CD4-positive, alpha-beta T cell (primary cell): ENCODE measurements at places on chromosomes 13 and 19.

DNA sequence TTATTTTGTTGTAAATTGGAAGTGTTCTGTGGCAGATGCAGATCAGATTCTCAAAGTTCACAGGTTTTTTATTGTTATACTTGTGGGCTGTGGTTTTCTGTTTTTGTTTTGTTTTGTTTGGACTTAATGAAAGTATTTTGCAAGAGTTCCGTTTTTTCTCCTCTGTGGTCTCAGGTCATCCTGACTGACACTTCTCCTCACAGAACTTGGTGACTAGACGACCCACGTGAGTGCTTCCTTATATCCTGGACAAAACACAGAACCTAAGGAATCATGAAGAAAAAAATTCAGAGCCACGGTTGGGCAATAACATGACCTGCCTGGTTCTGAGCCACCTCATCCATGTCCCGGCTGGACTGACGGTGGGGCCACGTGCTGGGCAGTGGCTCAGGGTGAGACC lies 2.5 kb upstream of the RFPL4AL1 start:
- DNase-seq: peak; percentile 24

DNA sequence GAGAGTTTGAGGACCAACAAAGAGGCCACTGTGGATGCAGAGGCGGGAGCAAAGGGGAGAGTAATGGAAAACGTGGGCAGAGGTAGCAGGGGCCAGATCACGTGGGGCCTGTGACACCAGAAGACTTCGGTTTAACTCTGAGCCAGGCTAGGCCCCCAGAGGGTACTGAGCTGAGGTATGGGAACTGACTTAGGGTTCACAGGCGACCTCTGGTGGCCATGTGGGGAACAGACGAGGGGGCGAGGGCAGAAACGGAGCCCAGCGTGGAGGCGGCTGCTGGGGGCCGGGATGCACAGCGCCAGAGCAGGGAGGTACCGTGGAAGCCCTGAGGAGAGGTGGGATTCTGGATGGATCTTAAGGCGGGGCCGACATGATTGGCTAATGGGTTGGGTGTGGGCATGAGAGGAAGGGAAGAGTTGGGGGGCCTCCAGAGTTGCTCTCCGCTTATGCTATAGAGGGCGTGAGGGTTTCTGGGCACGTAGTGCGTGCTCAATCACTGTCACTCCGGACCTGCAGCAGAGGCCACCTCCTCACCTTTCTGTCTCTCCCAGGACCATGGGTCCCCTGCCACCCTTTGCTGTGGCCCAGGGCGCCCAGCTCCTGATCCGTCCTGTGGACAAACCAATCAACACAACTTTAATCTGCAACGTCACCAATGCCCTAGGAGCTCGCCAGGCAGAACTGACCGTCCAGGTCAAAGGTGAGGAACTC lies 13.7 kb downstream of the PVR start:
- DNase-seq: peak; percentile 77

GRCh38 chr13:21139374-21139773 lies 37.0 kb downstream of the SKA3 start:
- DNase-seq: no peak

DNA sequence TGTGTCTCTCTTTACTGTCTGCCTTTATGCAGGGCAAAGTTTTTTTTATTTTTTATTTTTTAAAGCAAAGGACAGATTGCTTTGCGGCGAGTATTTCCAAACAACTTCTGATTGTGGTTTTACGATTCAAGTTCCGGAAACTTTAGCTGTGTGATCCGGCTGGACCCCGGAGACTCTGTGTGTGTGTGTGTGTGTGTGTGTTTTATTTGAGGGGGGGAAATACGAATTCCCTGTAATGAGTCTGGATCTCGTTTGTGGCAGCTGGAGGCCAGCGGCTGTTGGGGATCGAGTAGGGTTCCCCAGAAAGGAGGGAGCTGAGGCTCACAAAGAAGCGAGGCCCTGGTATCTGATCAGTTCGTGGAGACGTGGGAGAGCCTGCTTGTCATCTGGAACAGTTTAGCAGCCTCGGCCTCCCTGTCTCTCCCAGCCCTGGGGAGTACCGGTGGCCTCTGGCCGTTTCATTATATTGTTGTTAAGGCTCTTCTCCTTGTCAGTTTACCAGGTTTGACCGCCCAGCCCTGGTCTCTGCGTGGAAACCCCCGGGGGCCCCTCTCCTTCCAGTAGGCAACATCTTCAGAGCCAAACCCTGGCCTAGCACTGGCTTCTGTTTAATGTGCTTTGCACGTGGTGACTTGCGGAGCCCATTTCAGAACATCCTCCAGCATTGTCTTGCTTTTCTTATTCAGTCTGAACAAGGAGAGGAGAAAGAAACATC lies 1.3 kb downstream of the FARP1 start:
- DNase-seq: no peak

- no peak for DNase-seq
Measured at GRCh38 chr13:26839682-26840081, 79.1 kb upstream of the GPR12 start.

- no peak for DNase-seq
Measured at GRCh38 chr13:45162821-45163220, 38.0 kb downstream of the KCTD4 start.

DNA sequence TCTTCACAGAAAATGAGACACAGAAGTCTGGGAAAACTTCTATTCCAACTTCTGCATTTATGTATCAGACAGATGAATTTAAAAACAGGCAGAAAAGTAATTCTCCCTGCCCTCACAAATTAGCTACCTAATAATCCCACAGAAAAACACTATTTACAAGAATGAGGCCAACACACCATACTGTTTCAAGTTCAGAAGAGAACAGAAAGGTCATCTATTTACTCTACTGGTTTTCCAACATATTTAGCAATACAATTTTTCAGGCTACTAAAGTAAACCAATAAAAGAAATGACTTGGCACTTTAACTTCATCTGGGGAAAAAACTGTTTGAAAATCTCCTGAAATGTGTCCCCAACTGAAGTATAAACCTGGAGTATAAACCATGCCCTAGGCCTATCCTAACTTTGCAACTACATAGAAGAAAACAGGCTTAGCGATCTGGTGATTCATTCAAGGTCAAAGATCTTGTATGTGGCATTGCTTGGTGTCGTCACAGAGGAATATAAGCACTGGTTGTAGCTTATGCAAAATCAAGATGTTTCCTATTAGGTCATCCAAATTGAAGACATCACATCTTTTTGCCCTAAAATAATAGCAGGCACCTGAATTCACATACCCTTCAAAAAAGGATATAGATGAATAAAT lies 20.1 kb upstream of the EBPL start:
- DNase-seq: no peak

- no peak for DNase-seq
Measured at GRCh38 chr19:32646556-32646955, 28.4 kb downstream of the ANKRD27 start.

GRCh38 chr13:41313117-41313516 lies 2.0 kb downstream of the NAA16 start:
- DNase-seq: no peak

DNA sequence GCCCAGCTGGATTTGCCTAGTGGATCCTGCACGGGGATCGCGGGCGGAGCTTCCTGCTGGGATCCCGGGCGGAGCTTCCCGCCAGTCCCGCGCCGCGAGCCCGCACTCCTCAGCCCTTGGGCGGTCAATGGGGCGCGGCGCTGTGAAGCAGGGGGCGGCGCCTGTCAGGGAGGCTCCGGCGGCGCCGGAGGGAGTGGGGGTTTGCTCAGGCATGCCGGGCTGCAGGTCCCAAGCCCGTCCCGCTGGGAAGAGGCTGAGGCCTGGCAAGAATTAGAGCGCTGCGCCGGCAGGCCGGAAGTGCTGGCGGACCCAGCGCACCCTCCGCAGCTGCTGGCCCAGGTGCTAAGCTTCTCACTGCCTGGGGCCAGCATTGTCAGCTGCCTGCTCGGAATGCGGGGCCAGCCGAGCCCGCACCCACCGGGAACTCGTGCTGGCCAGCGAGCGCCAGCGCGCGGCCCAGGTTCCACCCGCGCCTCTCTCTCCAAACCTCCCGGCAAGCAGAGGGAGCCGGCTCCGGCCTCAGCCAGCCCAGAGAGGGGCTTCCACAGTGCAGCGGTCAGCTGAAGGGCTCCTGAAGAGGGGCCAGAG lies 119.6 kb downstream of the PRR20E start:
- no peak for DNase-seq

- DNase-seq: no peak
Measured at GRCh38 chr13:21436582-21436981, 22.5 kb downstream of the ZDHHC20 start.

DNA sequence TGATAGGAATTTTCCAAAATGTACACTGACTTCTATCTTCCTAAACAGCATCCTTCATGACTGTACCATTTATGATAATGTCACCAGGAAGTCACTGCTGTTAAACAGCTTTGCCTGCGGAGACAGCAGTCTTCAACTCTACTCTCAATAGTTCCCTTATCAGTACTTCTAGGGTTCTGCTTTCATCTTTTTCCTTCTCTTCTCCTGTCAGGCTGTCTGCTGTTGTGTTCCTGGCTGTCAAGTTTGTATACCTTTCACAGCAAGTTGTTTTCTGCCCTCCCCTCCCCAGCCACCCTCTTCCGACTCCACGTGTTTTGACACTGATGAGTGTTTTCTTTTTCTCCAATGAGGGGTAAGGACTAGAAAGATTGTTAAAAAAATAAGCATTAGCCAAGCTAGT lies 2.2 kb downstream of the UPF3A start:
- DNase-seq: no peak

GRCh38 chr13:26457212-26457611 lies 100.3 kb upstream of the WASF3 start:
- DNase-seq: no peak

- DNase-seq: no peak
Measured at GRCh38 chr13:76641056-76641455, 245.1 kb downstream of the KCTD12 start.

GRCh38 chr19:388691-389090 lies 20.3 kb downstream of the C2CD4C start:
- no peak for DNase-seq

DNA sequence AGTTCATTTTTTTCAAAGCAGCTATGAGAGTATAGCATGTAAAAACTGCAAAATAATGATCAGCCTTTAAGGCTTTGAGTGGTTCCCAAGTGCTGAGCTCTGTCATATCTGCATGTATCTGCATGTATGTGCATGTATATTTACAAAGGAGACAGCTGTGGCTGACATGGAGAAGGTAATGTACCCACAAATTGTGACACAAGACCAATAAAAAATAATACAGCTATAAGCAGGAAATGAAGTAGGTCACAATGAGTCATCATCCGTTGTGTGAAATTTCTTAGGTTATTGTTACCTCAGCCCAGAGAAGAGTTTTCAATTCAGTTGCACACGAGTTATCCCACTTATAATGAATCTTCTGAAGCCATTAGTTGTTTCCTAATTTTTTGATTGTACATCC lies 60.9 kb upstream of the MED4 start:
- peak; percentile 39 for DNase-seq

- DNase-seq: no peak
Measured at GRCh38 chr19:43306097-43306496, 36.8 kb upstream of the PSG9 start.

GRCh38 chr19:49595819-49596404 lies 4.9 kb downstream of the PRR12 start:
- DNase-seq: no peak

DNA sequence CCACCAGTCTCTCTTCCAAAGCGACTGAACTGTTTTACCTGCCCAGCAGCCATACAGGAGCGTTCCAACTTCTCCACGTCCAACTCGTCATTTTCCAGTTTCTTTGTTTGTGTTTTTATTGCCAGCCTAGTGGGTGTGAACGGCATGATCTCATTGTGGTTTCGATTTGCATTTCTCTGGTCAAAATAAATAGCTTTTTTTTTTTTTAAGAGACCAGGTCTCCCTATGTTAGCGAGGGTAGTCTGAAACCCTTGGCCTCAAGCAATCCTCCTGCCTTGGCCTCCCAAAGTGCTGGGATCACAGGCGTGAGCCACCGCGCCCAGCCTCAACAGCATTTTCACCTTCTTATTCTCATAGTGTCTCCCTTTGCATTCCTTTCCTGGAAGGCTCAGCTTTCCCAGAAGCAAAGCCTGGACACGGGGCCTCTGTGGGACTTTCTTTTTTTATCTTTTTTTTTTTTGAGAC lies 4.2 kb upstream of the JSRP1 start:
- DNase-seq: no peak

DNA sequence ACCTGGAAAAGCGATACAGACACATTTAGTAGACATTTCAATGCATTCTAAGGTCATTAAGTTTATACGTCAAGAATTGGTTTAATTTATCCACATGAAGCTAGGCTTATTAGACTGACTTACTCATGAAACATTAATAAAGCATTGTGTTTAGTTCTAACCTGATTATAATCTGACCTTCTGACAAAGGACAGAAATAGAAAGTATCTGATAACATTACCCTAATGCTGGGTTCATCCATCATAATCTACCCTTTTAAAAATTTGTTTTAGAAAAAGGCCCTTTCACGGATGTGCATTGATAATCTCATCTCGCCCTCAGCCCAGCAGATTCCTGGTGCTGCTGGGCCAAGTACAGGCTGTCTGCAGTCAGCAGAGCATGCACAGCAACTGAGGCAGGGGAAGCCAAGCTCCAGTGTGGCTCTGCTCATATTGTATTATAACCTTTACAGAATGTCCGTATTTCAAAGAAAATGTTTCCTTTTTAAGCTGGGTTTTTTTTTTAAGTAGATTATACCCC lies 142.1 kb upstream of the MAB21L1 start:
- DNase-seq: no peak

DNA sequence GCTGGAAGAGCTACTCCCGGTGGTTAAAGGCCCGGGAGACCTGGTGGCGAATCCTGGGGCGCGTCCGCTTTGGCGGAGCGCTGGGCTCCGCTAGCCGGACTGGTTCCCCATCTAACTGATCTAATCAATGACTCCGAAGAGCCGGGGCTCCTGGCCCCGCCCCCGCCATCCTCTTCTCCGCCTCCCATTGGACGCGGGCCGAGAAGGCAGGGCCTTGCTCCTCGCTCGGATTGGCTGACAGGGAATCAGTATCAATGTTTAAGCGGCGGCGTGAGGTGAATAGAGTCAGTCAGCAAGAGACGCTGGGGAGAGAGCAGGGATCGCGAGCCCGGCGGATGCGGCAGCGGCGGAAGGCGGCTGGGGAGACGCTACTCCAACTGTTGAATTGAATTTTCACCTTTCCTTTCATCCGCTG lies 1.7 kb upstream of the PCDH17 start:
- DNase-seq: no peak

DNA sequence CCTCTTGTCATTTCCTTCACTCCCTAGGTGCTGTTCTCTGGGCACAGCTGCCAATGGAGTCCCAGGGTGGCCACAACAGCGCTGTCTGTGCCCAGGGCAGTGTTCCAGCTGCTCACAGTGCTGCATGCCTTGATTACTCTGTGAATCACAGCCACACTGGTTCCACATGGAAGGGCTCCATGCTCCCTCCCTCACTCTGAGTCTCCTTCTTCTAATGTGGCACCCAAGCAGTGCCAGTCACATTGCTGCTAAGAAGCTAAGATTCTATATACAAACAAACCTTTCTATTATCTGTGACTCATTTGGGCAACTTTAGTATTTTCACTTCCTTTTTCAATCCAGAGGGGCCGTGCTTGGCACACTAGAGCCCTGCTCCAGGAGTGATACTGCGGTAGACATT lies 248.7 kb downstream of the TDRD3 start:
- DNase-seq: no peak

GRCh38 chr19:18029617-18030338 lies 21.8 kb downstream of the ARRDC2 start:
- DNase-seq: no peak
